ENCODE measurements at places on chromosomes 11 and 22. TPM values are rescaled to one million over a fixed set of nuclear protein-coding genes. Genes with fewer than 3 reads are reported as not detected.

The SSH3 gene
- total RNA-seq: 15.2 TPM

The MRGPRE gene
- total RNA-seq: 0.16 TPM

The ETS1 gene
- 19.4 TPM for total RNA-seq

The ACP2 gene
- total RNA-seq: 27.7 TPM

The MAJIN gene
- 0.47 TPM for total RNA-seq

The MMP12 gene
- total RNA-seq: not detected

DNA sequence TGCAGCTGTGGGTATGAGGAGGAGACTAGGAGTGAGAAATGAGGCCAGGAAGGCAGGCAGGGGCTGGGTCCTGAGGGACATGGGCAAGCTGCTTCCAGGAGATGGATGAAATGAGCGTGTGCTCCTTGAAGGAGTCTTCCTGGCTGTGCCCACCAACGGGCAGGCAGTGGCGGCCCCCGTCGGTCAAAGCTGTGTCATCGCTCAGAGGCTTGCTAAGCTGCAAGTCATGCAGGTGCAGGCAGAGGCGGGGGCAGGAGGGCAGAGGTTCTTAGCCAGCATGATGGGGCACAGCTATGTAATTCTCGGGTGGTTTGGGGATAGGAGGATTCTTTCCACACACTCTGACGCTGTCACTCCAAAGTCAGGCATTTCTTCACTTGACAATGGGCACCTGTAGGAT, 12.5 kb upstream of the PEX26 start:
- no peak for DNase-seq

DNA sequence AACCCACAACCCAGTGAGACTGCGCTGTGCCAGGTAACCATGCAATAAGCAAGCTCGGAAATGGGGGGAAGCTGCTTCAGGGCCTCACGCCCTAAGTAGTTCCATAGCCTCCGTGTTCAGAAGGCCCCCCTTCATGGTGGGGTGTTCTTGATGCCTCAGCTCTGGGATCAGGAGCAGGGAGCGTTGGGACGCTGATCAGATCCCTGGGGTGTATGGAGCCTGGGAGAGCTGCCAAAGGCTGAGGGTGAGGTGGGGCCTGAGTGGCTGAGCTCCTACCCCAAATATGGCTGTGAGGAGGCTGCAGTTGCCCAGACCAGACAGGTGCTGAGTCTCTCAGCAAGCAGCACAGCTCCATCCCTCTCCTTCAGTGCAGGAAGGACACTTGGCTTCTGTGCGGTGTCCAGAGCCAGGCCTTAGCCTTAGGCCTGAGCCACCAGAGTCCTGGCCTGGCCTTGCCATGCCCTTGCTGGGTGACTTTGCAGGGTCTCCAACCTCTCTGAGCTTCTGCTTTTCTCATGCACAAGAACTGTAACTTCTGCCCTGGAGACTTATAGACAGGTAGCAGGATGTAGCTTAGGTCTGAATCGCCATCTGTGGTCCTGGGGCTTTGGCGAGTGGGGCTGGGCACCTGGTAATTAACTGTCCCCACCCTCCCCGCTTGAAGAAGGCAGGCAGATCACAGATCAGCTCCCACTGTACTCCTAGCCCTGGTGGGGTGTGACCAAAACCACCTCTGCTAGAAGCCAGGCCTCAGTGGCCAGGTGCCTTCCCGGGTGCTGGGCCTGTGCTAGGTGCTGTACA, 5.3 kb downstream of the MMP11 start:
- DNase-seq: no peak

DNA sequence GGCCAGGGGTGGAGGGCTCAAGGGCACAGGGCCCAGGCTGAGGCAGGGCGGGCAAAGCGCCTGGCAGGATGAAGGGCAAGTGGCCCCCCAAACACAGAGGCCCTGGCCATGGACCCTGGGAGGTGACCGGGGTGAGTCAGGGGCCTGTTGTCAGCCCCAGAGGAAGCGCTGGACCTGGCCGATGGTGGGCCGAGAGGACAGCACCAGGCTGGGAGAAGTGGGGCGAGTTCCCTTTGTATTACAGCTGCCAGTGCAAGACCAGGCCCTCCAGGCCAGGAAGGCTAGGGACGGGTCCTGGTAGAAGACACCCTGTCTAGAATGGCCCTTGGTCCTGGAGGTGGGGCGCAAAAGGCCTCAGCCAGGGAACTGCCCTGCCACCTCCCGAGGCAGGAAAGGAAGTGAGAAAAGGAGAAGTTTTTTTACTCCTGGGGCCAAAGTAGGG, 12.8 kb downstream of the CXCR5 start:
- peak; percentile 12 for DNase-seq

DNA sequence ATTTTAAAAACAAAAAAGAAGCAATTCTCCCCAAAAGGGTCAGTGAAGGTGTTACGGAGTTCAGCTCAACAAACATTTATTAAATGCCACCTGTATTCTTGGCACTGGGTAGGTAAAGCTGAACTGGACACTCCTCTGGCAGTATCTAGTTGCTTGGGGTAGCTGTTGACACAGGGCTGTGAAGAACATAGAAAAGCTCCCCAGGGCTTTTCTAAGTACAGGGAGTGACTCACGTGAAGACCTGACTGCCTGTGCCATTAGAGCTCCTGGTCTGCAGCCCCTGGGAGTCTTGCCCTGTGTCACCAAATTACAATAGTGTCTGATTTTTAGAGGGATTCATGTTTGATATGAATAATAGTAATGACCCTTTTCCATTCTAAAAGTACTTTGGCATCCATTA, 43.6 kb downstream of the COA4 start:
- no peak for DNase-seq

DNA sequence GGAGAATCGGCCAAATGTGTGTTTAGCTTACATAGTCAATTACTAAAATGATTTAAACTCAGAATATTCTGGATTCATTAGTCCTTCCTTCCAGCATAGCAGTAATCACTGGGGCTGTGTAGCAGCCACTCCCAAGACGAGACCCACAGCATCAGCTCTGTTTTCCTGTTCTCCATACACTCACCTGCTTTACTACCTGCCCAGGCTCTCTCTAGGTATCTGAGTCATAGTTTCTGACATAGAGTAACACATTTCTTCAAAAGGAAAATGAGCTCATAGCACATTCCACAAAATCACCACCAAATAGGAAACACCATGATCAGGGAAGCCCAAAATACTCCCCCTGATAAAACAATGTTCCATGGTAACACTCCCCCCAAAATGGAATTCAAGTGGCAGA, 22.9 kb downstream of the MORC2 start:
- DNase-seq: no peak

GRCh38 chr11:78044706-78045105, 19.0 kb upstream of the THRSP start:
- DNase-seq: peak; percentile 85

DNA sequence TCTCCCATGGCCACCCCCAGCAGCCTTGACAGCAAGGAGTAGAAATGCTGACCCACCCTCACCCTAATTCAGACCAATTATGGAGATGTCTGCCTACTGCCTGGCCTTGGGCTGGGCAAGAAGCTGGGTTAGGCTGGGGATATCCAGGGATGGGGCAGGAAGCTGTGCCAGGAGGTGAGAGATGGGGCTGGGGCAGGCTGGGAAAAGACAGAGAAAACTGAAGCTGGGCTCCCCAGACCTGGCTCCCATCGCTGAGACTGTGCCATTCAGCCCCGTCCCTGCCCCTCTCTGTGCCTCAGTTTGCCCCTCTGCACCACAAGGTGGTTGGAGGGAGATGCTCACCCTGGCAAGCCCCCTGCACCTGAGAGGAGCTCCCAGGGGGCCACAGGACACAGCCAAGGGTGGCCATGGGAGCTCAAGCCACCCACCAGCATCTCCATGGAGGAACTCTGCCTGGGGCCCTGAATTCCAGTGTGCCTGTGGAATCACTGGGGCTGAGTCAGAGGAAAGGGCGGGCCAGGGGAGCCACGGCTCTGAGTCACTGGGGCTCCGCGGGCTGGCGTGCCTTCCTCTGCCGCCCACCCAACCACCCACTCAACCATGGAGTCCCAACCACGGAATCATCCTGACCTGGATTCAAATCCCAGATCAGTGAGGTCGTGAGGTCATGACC, 6.0 kb upstream of the CARD10 start:
- DNase-seq: no peak

DNA sequence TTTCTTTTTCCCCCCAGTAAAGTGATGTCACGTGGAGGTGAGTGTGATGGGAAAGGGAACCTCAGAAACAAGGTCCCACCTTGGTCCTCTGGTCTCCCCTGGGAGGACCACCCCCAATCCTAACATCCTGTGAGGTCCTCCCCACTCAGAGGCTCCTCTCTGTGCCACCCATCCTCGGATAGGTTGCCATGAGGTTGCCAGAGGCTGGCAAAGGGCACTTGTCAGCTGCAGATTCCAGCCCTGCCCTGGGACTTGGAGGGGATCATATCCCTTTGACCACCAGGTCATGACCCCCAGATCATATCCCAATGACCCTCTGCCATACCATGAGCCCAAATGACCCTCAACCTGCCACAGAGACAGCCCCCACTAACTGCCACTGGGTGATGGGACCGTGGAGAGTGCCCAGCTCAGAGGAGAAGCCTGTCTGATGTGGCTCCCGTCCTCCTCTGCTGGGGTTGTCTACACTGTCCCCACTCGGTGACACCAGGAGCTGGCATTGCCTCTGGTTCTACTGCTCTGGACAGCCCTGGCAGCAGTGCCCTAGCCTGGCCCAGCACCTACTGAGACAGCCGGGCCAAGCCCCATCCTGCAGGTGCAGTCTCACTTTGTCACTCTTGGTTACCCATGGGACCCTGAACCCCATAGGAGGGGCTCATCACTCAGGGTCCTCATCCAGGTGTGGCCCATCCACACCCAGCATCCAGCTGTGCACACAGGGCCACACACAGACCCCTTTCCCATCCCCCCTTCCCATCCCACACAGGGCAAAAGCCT, 90.2 kb upstream of the KCNQ1OT1 start:
- DNase-seq: peak; percentile 20

DNA sequence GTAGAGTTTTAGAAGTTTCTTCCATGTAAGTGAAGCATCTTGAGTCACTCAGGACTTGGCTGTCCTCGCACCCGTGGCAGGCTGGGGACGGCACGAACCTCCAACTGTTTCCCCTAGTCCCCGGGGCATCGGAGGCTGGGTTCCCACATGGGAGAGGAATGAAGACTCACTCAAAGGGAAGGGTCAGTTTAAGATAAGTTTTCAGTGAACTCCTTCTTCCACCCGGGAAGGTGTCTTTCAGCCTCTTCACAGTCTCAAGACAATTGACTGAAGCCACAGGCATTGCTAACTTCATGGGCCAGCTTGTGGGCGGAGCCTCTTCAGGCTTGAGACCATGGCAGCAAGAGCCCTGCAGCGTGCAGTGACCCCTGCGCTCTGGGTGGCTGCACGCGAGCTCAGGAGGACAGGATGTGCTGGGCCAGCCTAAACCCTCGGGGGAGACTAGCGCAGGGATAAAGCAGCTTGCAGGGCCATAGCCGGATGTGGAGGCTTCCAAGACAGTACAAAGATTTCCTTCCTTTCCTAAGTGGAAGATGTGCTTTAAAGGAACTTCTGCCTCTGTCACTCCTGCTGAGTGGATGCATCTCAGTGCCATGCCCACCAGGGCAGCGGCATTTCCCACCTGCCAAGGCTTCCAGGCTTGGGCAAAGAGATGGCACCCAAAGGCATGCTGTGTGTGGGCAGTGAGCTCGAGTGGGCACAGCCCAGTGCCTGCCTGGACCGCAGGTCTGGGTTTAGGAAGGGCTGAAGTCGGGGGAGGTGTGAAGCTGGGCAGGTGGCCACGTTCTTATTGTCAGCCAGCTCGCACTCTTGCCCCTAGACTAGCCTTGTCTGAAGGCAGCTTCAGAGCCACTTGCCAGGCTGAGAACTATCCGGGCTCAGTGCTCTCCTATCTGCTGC, 32.9 kb downstream of the PPIL2 start:
- DNase-seq: no peak

DNA sequence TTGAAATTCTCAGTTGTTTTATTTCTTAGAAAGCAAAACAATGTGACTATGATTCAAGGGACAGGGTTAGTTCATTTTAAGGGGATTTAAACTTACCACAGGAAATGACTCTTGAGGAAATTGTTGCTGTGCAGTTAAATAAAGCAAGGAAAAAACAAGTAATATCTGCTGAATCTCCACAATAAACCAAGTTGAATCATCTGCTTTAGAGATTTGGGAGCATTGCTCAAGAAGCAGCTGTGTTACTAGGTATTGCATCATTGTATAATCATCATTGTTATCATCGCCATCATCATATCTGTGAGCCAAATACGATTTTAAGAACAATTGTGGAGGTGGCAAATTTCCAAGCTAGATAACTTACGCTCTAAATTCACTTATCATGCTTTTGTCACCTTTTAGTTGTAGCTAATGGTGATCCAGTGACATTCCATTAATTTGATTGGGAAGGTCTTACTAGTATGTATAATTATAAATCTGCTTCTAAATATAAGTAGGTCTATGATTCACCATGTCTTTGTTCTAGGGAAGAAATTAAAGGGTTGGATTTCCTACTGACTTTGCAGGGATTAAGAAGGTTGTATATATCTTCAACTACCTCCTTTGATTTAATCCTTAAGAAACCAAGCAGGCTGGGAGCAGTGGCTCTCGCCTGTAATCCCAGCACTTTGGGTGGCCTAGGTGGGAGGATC, 19.9 kb downstream of the MMP10 start:
- DNase-seq: no peak

- no peak for DNase-seq
Measured at GRCh38 chr11:20021212-20021611, 139.1 kb downstream of the DBX1 start.

DNA sequence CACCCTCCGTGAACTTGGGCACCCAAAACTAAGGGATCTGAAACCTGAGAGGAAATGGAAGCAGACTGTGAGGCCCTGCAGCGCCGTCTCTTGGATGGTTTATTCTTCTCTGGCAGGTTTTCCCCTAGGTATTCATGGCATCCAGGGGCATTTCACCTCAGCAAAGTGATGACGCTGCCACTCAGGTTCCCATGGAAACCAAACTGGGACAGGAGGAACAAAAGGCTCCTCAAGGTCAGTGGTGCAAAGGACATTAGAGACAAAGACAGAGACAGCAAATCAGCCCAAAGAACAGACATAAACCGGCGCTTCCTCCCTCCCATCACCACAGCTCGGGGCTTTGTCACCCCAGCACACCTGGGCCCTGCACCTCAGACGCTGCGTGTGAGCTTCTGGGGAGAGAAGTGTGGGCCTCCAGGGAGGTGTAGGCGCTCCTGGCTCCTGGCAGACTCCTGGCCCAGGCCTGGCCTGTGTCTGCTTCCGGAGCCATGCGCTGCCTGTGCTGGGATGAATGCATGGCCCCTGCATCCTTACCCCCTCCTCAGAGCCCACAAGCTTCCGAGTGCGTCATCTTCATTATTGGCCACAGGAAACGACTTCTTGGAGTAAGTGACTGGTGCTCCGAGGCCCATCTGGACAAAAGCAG, 5.9 kb downstream of the TP53AIP1 start:
- no peak for DNase-seq

- DNase-seq: no peak
Measured at GRCh38 chr11:131063638-131064037, 147.4 kb upstream of the SNX19 start.

GRCh38 chr11:47184711-47185304, 1.4 kb downstream of the PACSIN3 start:
- peak; percentile 63 for DNase-seq

All from pancreas (tissue), 10 donors.